ENCODE measurements at places on chromosomes 4 and X.
A peak's percentile ranks its signal among the peaks of the same experiment; 100 is the strongest.

GRCh38 chr4:90542216-90542615, 415.0 kb downstream of the CCSER1 start:
- DNase-seq: no peak

GRCh38 chrX:133985164-133985966, at the start of gene GPC3:
GPC3 (minus strand) TSS chrX:133985594.
- no peak for DNase-seq

DNA sequence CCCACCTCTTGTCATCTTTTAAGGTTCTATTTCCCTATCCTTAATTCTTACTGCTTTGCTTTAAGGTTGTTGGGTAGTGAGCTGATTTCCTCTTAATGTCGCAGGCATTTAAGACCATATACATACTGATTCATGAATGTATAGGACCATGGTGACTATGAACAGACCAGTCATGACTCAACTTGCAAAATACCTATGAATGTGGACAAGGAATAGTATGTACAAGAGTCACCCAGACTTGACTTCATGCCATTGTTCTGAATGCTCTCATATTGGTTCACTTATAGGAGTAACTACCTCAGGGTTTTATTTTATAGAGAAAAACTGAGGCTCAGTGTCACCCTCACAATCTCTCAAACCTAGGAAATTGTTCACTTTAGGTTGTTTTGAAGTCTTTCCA, 44.3 kb downstream of the CCNG2 start:
- no peak for DNase-seq

GRCh38 chrX:34638116-34638515, 19.0 kb downstream of the TMEM47 start:
- no peak for DNase-seq

GRCh38 chrX:84064164-84064563, 123.8 kb downstream of the RPS6KA6 start:
- DNase-seq: no peak

- no peak for DNase-seq
These were observed 179.1 kb upstream of the ETNPPL start for GRCh38 chr4:108941904-108942430.

DNA sequence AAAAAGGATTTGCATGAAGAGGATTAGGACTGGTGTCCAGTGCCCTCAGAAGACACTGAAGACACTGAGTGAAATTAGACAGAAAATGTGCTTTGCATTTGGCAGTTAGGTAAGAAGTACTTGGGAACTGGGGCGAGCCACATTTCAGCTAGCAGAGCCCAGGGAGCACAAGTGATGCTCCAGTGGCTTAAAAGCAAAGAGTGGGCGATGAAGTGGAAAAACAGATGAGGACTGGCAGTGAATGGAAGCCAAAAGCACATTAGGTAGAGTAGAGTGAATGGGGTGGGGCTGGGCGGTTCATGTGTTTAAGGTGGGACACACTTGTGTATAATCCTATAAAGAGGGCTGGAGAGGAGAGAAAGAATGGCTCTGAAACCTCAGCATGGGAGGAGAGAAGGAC, 18.4 kb downstream of the DCLK2 start:
- DNase-seq: no peak

DNA sequence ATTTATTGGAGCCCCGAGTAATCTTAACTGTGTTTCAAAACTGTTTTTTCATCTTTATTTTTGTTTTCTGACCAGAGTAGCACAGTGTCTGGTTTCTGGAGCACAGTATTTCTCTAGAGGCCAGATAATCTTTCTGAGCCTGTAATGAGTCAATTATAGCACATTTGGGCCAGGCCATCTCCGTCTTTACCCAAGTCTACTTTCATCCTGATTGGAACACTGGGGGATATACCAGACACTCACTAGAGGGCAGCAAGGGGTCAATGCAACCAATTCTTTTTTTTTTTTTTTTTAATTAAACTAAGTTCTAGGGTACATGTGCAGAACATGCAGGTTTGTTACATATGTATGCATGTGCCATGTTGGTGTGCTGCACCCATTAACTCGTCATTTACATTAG, 282.0 kb downstream of the ARHGAP24 start:
- no peak for DNase-seq

DNA sequence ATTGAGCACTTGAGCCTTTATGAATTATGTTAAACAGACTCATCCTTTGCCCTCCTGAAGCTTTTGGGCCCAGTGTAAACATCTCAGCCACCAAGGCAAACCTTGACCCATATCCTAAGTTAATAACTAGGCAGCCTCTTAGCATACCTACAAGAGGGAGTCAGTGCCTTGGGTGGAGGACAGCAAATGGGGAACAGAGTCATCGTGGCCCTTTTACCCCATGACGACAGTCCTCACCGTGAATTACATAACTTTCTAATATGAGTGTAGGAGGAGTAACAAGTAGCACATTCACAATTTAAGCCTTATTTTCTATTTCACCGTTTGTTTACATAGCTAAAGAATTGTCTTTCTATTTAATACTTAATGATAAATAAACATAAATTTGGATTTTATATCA, 16.8 kb downstream of the CLDN22 start:
- no peak for DNase-seq

DNA sequence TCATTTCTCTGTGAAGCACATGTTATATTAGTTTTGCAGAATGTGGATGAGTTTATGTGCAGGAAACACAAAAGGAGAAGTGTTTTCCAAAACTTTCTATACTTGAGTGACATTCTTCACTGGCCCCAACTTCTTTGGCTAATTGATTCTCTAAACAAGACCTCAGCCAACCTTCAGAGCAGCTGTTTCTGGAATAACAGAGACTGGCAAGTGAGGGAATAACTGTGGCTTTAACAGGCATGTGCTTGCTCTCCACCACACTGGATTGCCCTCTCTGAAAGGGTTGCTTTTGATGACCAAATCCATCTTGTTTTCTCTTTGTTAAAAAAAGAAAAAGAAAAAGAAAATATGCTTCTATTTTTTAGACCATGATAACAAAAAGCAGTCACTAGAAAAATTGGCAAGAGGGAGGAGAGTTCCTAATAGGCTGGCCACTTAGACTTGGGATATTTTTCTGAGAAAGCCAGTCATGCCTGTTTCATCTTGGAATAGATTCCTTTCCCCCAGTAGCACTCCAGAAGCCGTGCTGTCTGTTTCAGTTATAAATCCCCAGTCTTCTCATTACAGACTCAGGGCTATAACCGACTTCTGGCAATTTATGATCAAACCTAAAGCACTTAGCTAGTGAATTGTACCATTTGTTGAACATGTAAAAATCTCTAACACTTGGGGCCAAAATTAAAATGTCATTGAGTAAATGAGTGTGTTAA, 295.0 kb upstream of the NR3C2 start:
- DNase-seq: no peak

DNA sequence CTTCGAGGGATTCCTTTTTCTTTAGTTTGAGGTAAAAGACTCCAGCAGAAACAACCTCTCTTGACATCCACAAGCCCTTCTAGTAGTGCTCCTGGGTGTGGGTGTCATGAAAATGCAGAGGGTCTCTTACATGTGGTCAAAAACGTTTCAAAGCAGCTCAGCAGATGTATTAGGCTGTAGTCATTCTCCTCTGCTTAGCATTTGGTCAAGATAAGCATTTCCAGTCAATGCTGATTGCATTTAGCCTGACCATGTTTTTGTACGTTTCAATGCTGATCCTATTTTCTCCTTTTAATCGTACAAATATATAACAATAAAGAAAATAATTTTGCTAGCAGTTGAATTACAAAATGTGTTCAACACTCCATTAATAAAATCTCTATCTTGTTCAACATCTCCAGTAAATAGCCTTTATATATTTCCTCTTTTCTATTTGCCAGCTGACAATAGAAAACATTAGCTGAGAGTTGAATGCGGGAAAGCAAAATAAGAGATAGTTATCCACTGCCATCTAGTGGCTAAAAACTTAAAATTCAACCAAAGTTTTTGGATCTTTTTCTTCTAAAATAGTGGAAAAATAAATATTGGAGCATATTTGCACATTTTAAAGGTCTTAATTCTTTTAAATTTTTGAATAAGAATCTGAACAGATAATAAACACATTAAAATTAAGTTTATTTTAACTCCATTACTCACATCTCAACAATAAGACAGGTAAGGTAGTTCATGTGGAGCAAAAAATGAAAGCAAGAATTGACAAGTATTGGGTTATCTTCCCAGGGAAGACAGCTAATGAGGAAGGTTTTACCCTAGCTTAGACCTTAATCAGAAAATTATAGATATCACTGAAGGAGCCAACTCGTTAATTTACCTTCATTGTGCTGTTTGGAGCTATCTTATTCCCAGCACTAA, 15.2 kb upstream of the PACRGL start:
- DNase-seq: no peak

GRCh38 chr4:33746979-33747378, 2497.3 kb downstream of the ARAP2 start:
- DNase-seq: no peak

DNA sequence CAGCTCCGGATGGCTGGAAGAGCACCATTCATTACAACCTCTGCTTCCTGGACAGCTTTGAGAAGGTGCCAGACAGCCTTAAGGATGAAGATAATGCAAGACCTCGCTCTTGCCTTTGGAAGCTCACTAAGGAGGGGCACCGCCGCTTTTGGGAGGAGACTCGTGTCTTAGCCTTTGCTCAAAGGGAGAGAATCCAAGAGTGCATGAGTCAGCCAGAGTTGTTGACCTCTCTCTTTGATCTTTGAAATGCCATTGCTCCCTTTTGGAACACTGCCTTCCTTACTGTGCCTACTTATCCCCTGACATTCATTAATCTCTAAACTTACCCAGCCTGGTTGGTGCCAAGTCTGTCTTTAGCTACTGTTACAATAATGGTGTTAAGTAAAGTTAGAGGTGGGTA, 1.2 kb downstream of the FOXR2 start:
- DNase-seq: no peak

DNA sequence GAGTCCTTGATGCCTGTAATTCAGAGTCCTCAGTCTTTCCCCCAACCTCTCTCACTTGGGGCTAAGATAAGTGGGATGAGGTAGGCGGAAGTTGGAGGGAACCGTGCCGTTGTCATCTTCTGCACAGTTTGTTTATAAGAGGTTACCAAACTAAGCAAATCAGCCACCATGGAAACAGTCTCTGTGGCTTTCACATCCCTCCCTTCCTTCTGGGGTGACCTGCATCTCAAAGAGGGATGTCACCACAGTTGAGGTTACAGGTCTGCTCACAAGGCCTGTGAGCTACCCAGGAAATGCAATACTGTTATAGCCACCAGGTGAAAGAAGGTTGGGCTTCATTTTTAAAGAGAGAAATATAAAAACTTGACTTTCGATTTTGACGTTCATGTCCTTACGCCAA, 26.3 kb downstream of the RTL5 start:
- DNase-seq: no peak

DNA sequence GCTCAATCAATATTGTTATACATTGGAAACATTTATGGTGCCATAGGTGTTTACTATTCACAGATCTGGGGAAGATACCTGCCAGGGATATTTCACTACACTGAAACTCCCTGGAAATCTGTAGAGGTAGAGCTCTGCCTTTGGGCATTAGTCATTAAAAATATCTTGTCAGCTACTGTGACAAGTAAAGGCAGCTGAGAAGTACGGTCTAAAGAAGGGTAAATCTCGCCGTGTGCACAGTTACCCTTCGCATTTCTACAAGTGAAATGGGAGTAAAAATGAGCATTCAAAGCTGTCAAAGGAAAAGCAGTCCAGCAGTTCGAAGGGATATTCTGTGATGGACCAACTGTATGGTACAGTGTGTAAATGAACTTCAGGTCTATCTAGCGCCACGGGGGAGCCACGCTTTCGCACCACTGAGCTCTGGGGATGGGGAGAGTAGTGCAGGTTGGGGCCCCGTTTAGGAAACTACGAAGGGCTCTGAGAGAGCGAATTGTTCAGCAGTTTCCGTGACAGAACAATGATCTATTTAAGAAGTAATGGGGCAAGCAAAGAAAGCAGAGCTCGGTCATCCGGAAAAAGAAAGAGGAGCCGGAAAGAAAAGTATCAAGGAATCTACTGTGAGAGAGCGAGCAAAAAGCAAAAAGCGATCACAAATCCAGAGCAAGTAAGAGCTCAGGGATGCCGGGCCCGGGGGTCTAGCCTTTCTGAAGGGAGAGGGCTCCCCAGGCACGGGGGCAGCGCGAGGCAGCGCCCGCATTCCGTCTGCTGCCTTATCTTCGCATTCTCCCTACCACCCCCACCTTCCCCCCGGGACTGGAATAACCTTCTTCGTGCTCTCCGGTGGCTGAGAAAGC, 646 bp downstream of the TIGD4 start:
- peak; percentile 1 for DNase-seq

GRCh38 chrX:31652650-31653049, 580.8 kb upstream of the FTHL17 start:
- DNase-seq: no peak

- no peak for DNase-seq
These were observed 194.4 kb upstream of the LDB2 start for GRCh38 chr4:17092736-17093437.

DNA sequence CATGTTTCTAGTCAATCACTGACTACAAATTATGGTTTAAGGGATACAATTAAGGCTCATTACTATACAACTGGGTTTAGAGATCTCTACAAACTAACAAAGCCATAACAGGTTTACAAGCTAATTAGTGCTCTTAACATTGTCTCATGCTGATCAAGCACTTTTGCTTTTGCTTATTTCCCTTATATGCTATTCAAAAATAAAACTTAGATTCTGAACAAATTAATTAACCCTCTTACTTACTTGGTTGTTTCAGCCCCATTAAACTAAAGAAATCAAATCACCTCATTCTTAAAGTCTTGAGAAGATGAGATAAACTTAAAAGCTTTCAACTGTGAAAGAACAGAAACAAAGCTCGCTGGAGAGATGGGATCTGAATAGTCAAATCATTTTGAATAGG, 2024.5 kb upstream of the ADGRL3 start:
- no peak for DNase-seq

- DNase-seq: no peak
These were observed 125.6 kb upstream of the S100G start for GRCh38 chrX:16524316-16524715.

- DNase-seq: no peak
These were observed 19.6 kb downstream of the TMEM175 start for GRCh38 chr4:951594-952468.

DNA sequence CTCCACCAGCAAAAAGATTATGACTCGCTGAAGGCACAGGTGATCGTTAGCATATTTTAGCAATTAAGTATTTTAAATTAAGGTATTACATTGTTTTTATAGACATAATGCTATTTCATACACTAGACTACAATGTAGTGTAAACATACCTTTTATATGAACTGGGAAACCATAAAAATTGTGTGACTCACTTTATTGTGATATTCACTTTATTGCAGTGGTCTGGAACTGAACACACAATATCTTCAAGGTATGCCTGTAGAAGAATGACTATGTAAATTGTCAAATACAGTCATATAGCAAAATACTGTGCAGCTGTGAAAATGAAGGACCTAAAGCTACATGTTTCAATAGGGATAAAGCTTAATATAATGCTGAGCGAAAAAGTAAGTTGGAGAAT, 26.6 kb upstream of the MAML3 start:
- no peak for DNase-seq

Measured in stimulated activated CD4-positive, alpha-beta T cell treated with anti-CD3 and anti-CD28 coated beads, TNF-alpha, amount 100 ng/mL, for 24 hours (primary cell).